ENCODE measurements at places on chromosomes 7 and 10.

DNA sequence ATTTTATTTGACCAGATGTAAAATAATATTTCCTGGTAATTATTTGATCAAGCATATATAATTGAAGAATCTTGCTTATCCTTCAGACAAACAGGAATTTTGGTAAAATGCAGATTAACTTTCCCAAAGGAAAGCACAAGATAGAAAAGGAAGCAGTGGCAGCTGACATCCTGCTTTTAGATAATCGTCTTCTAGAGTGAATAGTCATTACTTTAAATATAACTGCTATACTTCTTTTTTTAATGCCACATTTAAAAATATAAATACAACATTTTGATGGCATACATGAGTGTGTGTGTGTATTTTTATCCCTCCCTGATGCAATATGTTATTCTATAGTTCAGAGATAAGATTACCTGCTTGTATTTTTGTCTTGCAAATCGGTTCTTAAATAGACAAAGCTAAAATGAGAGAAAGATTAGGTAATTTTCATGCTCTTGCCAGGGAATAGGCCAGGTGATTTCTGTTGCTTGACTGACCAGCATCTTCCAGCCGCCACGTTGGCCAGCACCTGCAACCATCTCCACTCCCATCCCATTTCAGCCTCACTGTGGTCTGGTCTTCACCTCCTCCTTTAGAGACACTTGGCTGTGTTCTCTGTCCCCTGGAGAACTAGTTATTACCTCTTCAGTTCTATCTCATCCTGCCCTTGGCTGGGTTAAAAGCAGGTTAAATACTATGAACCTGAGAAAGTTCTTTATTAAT is 58.1 kb downstream of the MDFIC start:
- no peak for DNase-seq

- DNase-seq = no peak
These were observed 168.9 kb downstream of the CDC14C start for GRCh38 chr7:49093218-49093617.

DNA sequence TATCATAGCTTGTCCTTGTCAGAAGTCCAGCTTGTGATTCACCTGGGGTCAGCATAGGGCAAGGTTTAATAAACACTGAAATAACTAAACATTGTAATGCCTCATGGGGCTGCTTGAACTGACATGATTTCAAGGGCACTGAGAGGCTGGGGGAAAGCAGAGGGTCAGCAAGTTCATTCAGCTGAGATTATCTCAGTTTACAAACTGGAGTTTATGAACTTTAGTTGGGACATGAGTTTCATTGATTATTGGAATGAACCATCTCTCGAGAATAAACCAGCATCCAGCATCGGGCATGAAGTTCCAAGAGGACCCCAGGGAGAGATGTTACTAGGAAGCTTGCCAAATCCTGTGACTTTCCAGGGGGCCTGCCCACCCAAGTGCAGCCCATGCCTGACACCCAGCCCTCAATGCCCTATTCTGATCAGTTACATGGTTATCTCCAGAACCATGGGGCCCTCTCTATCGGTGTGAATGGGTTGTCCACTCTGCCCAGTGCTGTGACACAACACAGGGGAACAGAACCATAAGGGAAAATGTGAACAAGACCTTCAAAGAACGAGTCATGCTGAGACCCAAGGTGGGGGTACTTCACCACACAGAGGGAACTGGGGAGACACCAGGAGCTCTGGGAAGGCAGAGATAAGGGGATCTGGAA is 7.9 kb upstream of the CYP3A7 start:
- no peak for DNase-seq

DNA sequence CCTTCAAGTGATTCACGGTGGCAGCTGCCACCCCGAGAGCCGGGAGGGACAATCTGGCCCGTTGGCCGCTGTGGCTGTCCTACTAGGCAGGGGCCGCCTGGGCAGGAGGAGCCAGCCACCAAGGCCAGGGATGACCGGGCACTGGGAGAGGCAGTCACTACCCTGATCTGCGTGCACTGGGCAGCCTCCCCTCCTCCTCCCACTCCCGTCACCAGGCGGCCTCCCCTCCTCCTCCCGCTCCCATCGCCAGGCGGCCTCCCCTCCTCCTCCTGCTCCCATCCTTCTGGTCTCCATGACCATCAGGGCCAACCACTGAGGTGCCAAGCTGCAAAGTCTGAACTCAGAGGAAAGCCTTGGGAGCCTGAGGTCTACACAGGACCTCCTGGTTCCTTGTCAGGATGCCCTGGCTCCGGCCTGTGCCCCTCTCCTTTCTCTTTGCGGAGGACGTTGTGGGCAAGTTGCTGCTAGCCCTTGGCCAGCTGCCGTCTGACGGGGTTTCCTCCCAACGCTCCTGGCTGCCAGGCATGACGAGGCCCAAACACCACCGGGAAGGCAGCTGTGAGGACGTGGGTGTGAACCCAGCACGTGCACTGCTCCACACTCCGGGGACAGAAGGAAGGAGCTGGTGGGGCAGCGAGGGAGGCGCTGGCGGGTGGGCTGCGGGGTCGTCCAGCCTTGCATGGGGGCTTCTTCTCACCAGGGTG is 131.1 kb downstream of the WDR37 start:
- DNase-seq = no peak

DNA sequence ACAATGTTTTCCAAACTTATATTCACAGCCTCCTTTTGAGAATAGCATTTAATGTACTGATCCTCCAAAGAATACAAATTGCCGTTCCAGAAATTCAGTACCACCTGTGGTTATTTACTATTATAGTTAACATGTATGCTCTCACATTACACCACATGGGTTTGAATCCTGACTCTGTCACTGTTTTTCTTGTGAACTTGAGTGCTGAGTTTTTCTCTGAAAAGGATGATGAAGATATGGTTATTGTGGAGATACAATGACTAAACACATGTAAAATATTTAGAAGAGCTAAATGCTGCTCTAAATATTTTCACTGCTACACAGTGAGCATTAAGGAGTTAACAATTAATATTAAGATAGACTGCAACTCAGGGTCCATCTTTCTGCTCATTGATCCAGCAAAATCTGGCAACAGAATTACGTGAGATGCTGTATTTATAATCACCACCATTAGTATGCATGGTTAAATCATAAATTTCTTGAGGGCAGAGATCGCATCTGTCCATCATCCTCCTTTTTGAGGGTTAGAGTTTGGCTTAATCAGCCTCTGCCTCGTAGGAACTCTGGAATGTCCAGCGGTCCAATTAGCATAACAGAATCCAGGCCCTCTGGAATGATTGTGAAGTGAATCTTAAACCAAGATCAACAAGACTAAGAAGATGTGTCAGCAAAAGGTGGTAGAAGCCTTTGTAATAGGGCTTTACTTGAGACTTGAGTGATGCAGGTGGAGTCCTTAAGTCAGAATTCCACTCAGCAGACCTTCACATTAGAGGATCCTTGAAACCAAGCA is 152.8 kb downstream of the MACC1 start:
- no peak for DNase-seq

- no peak for DNase-seq
These were observed 139.3 kb upstream of the HDAC9 start for GRCh38 chr7:18356191-18356645.

DNA sequence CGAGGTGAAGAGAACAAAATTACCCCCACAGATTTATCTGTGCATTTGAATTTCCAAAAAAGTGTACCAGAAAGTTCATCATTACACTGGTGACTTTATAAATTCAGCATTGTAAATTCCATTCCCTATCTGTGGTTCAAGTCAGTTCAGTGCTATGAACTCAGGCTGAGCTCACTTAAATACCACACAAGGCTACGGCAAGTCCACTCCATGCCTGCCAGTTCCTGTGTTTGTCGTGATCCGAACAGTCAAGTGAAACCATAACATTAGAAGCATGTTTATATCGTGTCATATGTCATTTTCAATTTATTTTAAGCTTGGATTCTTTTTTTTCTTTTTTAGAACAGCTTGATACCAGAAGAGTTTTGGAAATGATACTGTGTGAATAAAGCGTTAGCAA is 14.8 kb downstream of the MBL2 start:
- no peak for DNase-seq

- peak; percentile 54 for DNase-seq
These were observed 744 bp downstream of the CREM start for GRCh38 chr10:35127289-35127891.

All from DND-41 (cell line).